ENCODE measurements at places on chromosomes 5 and 9. TPM values are rescaled to one million over a fixed set of nuclear protein-coding genes. Genes with fewer than 3 reads are reported as not detected.

Gene TAF1L
- under 0.01 TPM for total RNA-seq

Gene OLFML2A
- total RNA-seq = 28.8 TPM

Gene HK3
- total RNA-seq = not detected

Gene PDE8B
- total RNA-seq = not detected

Gene SLC34A1
- total RNA-seq = not detected

Gene ACTBL2
- total RNA-seq = not detected

Gene MCTP1
- 4.8 TPM for total RNA-seq

Gene CAVIN4
- total RNA-seq = 1.2 TPM

Gene SOHLH1
- not detected for total RNA-seq

Gene GTF2H2
- 12.5 TPM for total RNA-seq

Gene AGXT2
- total RNA-seq = 0.17 TPM

Gene SLIT3
- 15.9 TPM for total RNA-seq

Gene C5orf52
- total RNA-seq = not detected

Gene FYB1
- under 0.01 TPM for total RNA-seq

Gene FAM78A
- total RNA-seq = 0.29 TPM

Gene MVB12B
- total RNA-seq = 3.8 TPM

Gene CDC14B
- total RNA-seq = 44.9 TPM

Gene TMEFF1
- total RNA-seq = 5.1 TPM

Gene SPATA31D4
- total RNA-seq = not detected

Gene KIF4B
- 0.15 TPM for total RNA-seq

Gene STK32A
- total RNA-seq = 0.44 TPM

Gene MZB1
- not detected for total RNA-seq

Gene ACOT12
- total RNA-seq = 2.2 TPM

Gene PROB1
- total RNA-seq = 1.2 TPM

Gene WNK2
- total RNA-seq = 0.15 TPM

Gene SHISAL2B
- not detected for total RNA-seq

Gene PIP5KL1
- total RNA-seq = 3.3 TPM

Gene PCDHGA2
- 6.6 TPM for total RNA-seq

Gene ARL14EPL
- total RNA-seq = not detected

Gene IRX1
- not detected for total RNA-seq

Gene SLC4A9
- not detected for total RNA-seq

Gene SLC36A2
- not detected for total RNA-seq

Gene GTF3C5
- 40.7 TPM for total RNA-seq

Gene QRFP
- not detected for total RNA-seq

Gene IL5
- not detected for total RNA-seq

Gene DND1
- total RNA-seq = 0.17 TPM
